Activated gamma-delta T cell (primary cell): ENCODE measurements at places on chromosomes 7 and 10.

DNA sequence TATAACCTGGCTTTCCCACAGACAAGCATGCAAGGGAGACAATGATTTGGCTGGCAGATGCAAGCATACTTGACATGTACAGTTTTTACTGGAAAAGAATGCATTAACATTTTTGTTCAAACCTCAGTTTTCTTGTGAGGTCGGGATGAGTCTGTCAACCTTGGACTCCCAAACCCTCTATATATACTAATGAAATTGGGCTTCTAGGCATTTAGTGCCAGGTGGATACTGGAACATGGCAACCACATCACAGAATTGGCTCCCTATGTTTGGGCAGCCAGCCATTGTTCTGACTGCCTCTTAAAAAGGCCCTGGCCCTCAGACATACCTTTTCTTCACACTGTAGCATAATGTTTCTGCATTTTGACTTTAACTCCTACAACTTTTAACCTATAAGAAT lies 39.1 kb downstream of the CDK6 start:
- DNase-seq, result no peak

GRCh38 chr7:27526611-27527347 lies 135.9 kb downstream of the HIBADH start:
- no peak for DNase-seq

GRCh38 chr10:1652151-1652550 lies 85.2 kb downstream of the ADARB2 start:
- no peak for DNase-seq

GRCh38 chr7:112882991-112883390 lies 92.8 kb upstream of the TMEM168 start:
- no peak for DNase-seq

- peak; percentile 49 for DNase-seq
Measured at GRCh38 chr7:954330-955238, at the start of gene ADAP1. ADAP1 (minus strand) TSS chr7:954680; CDS start chr7:954477, 203 bp downstream.
